ENCODE measurements at places on chromosomes 5 and 9.

- DNase-seq, result no peak
These were observed 22.4 kb downstream of the PHF2 start for GRCh38 chr9:93598647-93599241.

DNA sequence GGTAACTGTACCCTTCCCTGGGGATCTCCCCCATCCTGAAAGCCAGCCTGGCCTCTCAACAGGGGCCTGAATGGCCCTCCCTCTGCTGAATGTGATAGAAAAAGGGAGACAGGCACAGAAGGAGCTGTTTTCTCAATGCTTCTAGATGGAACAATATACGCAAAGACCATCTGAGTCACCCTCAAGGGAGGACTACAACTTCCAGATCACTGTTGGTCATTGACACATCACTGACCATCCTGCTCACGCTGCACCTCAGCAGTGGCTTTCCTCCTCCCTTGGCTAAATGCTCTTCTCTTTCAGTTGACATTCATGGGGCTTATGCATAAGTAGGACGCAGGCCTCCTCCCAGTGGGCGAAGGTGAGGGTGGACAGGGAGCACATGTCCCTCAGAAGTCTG is 112.2 kb upstream of the SHB start:
- no peak for DNase-seq

DNA sequence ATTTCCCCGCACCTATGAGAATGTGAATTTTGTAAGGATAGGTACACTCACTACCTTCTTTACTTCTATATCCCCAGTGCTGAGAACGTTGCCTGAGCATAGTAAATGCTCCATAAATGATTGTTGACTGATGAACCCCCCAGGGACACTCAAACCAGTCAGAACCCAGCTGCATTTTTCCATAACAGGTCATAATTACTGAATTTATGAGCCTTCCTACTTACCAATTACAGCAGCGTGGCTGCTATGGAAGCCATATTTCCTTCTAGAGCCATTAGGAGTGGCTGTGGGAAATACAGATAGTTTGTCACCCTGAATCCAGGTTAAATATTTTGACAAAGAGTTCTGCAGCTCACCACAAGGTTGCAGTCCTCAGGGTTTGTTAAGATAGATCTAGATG is 135.0 kb downstream of the TAF11L14 start:
- DNase-seq, result no peak

DNA sequence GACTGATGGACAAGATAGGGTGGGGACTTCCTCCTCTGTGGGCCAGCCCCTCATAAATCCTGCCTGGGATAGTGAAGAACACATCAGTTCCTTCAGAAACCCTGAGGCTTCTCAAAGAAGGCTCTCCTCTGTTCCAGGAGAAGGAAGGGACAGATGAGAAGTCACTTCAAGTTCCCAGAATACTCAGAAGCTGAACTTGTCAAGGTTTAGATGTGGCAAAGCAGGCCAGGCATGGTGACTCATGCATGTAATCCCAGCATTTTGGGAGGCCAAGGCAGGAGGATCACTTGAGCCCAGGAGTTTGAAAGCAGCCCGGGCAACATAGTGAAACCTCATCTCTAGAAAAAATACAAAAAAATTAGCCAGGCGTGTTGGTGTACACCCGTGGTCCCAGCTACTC is 38.5 kb downstream of the STOM start:
- no peak for DNase-seq

DNA sequence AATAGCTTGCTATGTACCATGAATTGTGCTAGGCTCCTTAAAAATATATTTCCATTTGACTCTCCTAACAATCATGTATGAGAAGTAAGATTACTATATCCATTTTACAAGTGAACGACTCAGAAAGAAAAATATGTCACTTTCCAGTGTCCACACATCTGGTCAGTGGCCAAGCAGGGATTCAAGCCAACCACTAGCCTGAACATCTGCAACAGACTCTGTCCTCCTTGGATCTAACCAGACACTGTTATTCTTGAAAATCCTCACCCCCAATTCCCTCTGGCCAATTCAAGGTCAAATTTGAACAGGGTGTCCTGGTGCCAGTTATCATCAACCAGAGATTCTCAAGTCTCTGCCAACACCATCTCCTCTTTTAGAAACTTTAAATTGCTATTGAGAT is 344.1 kb upstream of the WWC1 start:
- no peak for DNase-seq

- no peak for DNase-seq
These were observed 43.4 kb upstream of the IL17B start for GRCh38 chr5:149422366-149423048.

DNA sequence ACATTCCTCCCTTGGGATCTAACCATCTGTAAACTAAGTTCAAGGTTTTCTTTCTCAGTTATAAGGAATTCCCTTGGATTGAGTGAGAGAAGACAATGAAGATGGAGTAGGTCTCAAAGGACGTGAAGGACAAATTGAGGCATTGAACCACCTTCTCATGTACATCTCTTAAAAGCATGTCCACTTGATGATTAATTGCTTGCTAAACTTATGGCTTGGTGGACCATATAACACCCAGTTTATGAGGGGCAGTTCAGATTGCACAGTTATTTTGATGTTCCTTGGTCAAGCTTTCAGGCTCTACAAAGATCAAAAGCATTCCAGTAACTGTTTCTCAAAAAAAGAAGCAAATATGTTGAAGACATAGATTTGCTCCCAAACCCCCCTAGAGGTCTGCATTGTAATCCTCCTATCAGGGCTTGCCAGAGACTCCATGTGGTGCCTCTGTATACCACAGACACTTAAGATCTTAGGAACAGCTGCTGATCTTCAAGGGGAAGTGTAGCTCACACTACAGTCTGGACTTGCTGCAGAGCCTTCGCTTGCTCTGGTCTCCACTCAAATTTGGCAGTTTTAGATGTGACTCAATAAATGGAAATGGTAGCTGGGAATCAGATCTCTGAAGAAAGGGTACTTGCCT is 56.9 kb upstream of the ALDH1A1 start:
- no peak for DNase-seq

DNA sequence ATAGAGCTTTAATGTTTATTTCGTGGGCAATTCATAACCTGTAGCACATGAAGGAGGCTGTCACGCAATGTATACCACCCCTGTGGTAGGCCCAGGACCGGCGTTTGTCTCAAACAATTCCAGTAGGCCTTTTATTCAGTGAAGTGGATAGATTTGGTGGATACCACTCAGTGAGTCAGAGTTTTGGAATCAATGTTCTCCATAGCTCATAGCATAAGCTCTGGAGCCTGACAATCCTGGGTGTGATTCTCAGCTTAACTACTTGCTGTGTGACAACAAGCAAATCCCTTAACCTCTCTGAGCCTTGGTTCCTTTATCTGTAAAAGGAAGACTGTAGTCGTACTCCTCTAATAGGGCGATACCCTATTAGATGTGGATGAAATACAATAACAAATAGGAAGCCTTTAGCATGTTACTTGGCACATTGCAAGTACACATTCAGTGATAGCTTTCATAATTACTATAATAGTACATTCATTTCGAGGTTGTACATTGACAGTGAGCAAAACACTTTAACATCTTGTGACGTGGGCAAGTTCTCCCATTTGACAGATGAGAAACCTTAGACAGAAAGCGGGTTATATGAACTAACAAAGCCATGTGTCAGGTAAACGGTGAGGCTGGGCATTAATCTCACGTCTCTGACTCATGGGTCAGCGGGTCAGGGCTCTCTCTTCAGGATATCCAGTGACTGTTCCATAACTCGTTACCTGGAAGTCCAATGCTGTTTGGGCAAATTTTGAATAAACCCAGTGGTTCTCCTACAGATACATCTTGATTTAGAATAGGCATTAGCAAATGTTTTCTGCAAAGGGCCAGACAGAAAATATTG is 130.8 kb downstream of the C9orf152 start:
- no peak for DNase-seq

Data from stimulated activated CD4-positive, alpha-beta T cell treated with anti-CD3 and anti-CD28 coated beads, TNF-alpha, amount 100 ng/mL, for 1 hour (primary cell).